ENCODE measurements at places on chromosomes 3 and 15.
A peak's percentile ranks its signal among the peaks of the same experiment; 100 is the strongest.

GRCh38 chr3:46866032-46866595 lies 2.9 kb upstream of the MYL3 start:
- DNase-seq: no peak

- no peak for DNase-seq
Observed at GRCh38 chr15:81000144-81000623, 539 bp upstream of the TLNRD1 start.

- DNase-seq: no peak
Observed at GRCh38 chr3:144859161-144859560, 887.5 kb downstream of the DIPK2A start.

- DNase-seq: no peak
Observed at GRCh38 chr15:91981821-91982800, 128.6 kb downstream of the SLCO3A1 start.

DNA sequence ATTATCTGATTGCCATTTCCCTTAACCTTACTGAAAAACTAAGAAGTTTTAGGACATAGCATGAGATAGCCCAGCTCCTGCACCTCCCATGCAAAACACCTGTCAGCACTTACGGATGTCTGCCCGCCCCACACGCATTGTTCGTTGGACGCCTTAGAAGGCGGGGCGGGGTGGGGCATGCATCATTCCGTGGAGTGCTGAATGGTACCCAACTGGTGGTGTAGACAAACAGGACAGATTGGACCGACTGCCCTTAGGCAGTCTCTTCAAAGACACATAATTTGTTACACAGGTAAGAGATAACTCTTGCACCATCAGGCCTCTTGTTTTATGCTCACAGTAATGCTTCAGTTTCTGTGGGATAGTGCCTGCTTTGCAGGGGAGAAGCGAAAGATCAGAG lies 93.8 kb downstream of the SMAD6 start:
- DNase-seq: no peak

GRCh38 chr15:63238796-63239195 lies 38.6 kb upstream of the APH1B start:
- DNase-seq: no peak

DNA sequence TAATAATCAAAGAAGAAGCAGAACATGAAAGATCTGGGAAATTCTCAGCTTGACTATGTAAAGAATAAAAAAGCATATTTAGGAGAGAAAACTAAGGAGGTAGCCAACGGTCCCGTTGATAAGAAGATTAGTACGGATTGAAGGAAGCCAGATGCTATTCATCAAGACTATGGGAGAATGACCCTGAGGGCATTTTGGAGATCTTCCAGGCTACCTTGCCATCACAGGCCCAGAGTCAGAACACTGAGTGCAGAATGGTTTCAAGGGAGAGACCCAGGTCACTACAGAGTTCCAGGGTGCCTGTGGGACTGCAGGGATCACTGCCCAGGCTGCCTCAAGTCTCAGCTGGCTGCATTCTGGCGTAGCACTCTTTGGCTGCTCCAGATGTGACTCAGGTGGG lies 752.9 kb upstream of the ARPP21 start:
- no peak for DNase-seq

- DNase-seq: no peak
Observed at GRCh38 chr3:119228373-119229145, 12.1 kb downstream of the B4GALT4 start.

DNA sequence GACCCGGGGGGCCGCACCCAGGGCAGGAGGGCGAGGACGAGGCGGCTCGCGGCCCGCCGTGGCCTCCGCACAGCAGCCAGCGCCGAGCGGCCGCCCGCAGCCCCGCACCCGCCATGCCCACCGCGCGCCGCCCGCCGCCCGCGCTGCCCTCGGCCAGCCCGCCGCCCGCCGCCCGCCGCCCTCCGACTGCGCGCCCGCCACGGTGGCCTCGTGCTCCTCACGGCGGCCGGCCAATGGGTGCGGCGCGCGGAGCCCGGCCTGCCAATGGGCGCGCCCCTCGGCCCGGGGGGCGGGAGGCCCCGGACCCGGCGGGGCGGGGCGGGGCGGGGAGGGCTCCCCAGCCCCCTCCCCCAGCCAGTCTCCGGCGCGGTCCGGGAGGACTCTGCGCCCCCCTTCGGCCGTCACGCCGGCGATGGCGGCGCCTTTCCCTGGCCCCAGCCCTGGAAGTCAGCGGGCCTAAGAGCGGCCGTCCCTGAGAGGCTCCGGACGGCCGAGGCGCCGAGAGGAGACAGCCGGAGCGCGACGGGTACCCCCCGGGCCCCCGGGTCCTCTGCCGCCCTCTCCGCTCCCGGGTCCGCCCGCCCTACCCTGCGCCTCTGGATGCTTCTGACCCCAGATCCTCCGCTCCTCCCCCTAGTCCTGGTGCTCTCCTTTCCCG lies at the start of gene NT5DC2:
NT5DC2 (minus strand) TSS at position 235 of the 658 bp plus-strand sequence; CDS start at position 115, 120 bp downstream.
- DNase-seq: peak; percentile 68

DNA sequence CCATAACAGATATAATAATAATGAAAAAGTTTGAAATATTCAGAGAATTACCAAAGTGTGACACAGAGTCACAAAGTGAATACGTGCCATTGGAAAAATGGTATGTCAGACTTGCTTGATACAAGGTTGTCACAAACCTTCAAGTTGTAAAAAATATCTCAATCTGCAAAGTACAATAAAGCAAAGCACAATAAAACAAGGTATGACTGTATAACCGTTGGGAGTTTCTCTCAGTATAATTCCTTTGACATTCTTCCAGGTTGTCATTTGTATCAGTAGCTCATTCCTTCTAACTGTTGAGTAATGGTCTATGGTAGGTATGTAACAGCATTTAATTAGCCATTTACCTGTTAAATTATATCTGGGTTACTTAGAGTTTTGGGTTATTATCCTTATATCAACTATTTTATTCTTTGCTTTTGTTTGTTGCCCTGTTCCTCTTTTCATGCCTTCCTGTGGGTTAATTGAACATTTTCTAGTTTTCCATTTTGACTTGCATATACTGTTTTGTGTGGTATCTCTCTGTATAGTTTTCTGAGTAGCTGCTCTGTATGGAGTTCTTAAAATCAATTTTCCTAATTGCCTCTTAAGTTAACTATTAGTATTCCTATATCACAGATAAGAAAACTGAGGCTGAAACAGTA lies 112.5 kb downstream of the SUCNR1 start:
- no peak for DNase-seq

GRCh38 chr3:101825904-101826445 lies 23.3 kb upstream of the NFKBIZ start:
- no peak for DNase-seq

DNA sequence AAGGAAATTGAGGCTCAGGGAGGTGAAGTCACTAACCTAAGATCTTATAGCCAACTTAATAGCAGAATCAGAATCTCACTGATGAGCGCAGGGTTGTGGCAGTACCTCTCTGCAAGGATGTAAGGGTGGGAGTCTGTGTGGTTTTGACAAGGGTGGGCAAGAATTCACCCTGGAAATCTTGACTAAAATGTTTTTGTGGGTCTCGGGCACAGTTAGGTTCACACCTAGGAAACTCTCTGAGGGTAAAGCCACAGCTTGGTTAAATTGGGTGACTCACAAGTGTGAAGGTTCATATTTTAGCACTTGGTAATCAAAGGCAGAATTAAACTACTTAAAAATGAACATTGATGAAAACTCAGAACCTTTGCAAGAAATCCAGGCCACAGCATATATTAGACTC lies 178.2 kb upstream of the EOMES start:
- DNase-seq: no peak

DNA sequence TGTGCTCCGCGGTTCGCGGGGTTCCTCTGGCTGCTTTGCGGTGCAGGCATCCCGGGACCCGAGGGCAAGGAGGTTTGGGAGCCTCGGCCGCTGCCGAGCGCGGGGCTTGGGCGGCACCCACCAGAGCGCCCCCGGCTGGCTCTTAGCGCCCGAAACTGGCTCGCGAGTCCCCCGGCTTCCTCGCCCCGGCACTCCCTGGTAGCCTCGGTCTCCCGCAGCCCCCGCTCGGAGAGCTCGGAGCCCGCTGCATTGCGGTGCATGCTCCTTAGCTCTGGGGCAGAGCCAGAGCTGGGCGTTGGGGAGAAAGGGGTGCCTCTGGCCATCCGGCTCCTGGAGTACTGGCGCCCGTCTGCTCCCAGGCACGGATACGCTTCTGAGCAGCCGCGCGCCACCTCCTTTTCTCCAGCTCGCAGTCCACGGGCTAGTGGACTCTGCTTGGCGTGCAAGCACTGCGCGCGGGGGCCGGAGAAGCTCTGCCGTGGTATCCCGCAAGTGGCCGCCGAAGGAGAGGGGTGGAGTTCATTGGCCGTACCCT lies 753 bp downstream of the EPHB1 start:
- DNase-seq: peak; percentile 36

- DNase-seq: peak; percentile 89
Observed at GRCh38 chr15:82540055-82540983, at the start of gene RPS17. TSS of gene RPS17 (minus strand) at chr15:82540457. CDS start at chr15:82540428, 29 bp downstream.

- peak; percentile 51 for DNase-seq
Observed at GRCh38 chr15:31440754-31441311, 114.2 kb downstream of the KLF13 start.

DNA sequence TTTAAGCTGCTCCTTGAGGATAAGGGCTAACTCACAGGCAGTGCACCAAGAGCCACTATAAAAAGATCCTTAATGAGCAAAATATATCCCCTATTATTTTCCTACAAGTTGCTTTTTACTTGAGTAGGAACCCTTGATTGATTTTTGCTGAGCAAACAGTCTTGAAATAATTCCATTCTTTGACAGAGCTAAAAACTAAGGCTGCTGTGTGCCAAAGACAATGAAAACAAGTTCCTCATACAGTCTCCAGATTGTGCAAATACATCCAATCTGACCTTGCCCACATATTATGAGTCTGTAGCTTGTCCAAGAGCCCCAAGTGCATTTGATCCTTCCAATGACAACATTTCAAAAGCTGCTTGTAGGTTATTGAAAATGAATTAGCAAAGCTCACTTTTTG lies 15.0 kb downstream of the PRKAR2A start:
- DNase-seq: no peak

DNA sequence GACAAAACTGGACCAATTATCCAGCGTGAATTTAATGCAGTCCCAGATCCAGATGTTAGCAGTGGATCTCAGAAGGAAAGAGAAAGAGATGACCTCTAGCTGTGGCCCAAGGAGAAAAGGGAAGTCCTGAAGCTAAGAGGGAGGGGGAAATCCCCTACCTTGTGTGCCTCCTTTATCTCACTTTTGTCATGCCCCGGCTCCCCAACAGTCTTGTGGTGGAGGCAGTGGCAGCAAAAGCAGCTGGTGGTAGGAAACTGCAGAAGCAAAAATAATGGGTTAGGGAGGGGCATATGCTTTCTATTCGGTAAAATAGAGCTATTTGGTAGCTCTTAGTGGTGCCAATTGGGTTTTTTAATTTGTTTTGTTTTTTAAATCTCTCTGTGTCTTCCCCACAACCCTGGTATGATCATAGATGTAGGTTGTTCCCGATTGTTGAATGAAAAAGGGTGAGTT lies 56.5 kb downstream of the MCTP2 start:
- DNase-seq: no peak

DNA sequence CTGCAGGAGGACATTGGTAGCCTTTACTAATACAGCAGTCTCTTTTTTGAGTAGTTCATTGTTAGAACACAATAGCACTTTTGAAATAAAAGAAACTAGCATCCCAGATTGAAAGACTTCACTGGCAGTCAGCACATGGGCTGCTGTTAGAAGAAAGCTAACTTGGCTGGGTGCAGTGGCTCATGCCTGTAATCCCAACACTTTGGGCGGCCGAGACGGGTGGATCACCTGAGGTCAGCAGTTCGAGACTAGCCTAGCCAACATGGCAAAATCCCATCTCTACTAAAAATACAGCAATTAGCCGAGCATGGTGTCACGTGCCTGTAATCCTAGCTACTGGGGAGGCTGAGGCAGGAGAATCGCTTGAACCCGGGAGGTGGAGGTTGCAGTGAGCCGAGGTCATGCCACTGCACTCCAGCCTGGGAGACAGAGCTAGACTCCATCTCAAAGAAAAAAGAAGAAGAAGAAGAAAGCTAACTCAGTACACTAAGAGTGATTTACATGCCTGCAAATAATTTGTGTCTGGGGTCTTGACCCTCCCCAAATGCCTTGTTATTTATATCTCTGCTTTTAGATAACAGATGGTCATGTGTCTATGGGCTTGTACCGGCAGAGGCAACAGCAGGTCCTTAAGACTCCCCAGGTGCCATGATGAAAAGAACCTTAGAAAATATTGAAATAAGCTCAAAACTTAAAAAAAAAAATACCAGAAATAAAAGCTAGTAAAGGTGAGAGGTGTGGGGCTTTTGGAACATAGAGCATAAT lies 9.7 kb downstream of the TPM1 start:
- no peak for DNase-seq

DNA sequence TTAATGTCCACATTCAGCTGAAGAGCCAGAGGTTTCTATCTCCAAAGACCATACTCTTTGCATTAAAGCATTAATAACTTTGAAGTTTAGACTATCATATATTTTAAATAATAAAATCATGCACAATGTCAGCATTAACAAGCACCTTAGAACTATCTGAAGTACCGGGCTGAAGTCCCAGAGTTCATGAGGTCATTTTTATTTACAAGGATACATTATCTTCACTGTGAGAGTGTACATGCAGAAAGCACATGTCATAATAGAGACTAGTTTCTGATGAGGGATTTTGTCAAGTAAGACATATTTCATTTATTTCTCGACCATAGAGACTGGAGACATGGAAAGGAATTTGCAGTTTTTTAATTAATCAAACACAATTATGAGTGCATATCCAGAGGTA lies 52.4 kb upstream of the SI start:
- no peak for DNase-seq

GRCh38 chr3:53073553-53074365 lies 27.9 kb upstream of the SFMBT1 start:
- no peak for DNase-seq

DNA sequence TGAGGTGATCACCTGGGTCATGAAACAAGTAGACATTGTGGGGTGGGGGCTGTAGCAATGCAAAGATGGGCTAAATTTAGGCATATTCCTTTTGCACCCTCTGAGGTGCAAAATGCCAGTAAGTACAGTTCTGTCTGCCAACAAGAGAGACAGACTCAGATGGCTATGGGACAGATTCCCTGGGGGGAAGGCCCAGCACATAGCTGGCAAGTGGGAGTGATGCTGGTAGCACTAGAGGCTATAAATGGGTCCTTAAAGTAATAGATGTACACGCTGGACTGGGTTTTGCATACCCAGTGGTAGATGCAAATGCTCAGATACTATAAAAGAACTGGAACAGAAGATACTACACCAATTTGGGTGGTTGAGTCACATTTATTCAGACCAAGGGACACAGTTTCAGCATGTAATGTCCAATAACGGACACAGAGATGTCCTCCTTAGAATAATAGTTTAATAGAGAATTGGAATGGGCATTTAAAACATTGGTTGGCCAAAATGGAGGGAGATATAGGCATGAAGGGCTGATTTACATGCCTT lies 67.4 kb upstream of the RNU6-1 start:
- no peak for DNase-seq

GRCh38 chr3:14804835-14805780 lies 13.7 kb upstream of the FGD5 start:
- DNase-seq: no peak

DNA sequence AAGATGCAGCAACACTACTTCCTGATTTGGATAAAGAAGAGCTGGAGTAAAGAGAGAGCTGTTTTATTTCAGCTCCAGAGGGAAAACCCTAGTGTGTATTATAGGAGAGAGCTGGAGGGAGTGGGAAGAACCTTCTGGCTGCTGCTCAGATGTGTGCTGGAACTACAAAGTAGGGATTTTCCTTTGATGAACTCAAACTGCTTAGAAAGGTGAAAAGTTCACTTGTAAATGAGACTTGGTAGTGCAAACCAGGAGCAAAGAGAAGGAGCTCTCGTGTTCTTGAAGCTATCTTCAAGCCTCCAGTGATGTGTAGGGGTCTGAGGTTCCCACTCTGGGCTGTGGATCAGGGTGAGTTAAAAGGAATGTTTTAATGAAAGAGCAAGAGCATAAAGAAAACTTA lies 110.4 kb downstream of the EDEM1 start:
- DNase-seq: no peak

GRCh38 chr3:40211579-40211978 lies 97.9 kb upstream of the EIF1B start:
- DNase-seq: no peak

Data from kidney capillary endothelial cell (primary cell).